ENCODE measurements at places on chromosomes 3 and 15. TPM values are rescaled to one million over a fixed set of nuclear protein-coding genes. Genes with fewer than 3 reads are reported as not detected.

ITPKA gene
- polyA plus RNA-seq: 40.7 TPM

ARGFX gene
- not detected for polyA plus RNA-seq

GRCh38 chr3:30810625-30811024, 83.8 kb downstream of the GADL1 start:
- DNase-seq: peak; percentile 3

PRTG gene
- polyA plus RNA-seq: 1.7 TPM

DNA sequence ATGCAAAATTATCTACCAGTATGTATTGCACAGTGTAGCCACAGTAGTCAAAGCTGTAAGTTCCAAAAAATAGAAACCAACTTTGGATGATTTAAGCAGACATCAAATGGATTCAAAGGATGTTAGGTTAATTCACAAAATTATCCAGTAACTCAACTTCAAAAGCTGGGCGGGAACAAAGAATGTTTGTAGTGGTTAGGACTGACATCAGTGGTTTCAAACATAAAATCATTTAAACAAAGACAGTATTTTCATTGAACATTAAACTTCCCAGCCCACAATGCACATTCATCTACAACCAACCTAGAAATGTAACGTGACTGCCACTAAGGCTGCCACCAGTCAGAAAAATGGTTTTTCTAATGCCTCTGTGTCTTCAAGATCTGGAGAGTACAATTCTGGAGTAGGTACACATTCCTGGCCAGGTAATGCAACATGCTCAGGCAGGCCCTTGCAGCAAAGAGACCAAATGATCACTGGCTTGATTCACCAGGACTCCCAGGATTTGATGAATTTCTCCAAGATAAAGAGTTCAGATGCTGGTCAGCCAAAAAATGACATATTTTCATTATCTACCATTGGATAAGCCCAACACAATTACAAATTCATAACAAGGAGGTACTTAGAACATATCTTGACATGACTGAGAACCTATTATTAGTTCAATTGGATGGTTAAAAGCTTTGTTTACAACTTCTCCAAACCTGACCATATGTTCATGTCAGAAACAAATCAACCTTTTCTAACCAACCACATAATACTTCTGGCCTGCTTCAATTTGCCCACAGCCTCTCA, 189.8 kb upstream of the CNTN4 start:
- DNase-seq: no peak

LSMEM2 gene
- polyA plus RNA-seq: 0.25 TPM

LIPC gene
- polyA plus RNA-seq: 0.25 TPM

GRCh38 chr3:98972155-98972554, 70.7 kb upstream of the DCBLD2 start:
- no peak for DNase-seq

DNA sequence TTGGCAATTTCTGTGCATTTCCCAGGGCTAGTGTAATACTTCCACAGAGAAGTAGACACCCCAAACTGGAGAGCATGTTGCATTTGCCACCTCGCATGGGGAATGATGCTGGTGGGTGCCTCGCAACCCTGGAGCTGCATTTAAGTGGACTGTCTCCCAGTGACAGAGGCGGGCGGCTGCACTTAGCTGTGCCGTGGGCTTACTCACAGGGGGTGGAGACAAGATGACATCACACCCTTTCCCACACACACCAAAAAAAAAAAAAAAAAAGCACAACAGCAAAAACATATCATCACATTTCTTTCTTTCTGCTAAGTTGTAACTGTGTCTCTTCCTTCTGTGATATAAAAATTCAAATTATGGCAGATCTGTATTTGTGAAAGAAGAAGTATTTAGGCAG, at the start of gene ABI3BP:
TSS of gene ABI3BP (minus strand) at position 113 of the 400 bp plus-strand sequence. CDS start at position 76, 37 bp downstream.
- DNase-seq: peak; percentile 69

- DNase-seq: no peak
Observed at GRCh38 chr3:7754653-7755441, 746.8 kb upstream of the LMCD1 start.

DNA sequence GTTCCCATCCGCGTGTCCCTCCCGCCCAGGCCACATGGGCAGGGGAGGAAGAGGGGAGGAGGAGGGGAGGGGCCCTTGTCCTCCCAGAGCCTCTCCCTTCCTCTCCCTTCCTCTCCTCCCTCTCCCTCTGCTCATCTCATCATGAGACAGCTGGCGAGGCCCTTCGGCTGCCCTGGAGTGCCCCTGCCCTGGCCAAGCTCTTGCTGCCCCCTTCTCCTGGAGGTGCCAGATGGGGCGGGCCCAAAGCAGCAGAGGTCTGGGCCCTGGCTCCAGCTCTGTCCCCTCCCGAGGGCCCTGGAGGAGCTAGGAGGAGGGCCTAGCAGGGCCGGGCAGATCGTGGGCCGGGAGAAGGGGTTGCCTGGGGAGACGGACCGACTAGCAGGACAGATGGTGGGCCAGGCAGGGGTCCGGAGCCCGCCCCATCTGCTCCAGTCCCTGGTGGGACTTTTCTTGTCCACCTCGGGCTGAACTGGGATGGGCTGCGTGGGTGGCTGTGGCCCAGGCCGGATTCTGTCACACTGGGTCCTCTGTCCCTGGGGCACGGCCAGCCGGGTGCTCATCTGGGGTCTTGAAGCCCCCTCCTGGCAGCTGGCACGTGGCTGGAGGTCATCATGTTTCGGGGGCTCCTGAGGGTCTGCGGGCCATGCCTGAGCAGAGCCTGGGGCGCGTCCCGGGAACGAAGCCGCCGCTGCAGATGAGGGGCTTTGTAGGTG, 183.4 kb downstream of the GOLGA6L6 start:
- no peak for DNase-seq

- DNase-seq: no peak
Observed at GRCh38 chr15:81968691-81969090, 77.1 kb downstream of the MEX3B start.

DNA sequence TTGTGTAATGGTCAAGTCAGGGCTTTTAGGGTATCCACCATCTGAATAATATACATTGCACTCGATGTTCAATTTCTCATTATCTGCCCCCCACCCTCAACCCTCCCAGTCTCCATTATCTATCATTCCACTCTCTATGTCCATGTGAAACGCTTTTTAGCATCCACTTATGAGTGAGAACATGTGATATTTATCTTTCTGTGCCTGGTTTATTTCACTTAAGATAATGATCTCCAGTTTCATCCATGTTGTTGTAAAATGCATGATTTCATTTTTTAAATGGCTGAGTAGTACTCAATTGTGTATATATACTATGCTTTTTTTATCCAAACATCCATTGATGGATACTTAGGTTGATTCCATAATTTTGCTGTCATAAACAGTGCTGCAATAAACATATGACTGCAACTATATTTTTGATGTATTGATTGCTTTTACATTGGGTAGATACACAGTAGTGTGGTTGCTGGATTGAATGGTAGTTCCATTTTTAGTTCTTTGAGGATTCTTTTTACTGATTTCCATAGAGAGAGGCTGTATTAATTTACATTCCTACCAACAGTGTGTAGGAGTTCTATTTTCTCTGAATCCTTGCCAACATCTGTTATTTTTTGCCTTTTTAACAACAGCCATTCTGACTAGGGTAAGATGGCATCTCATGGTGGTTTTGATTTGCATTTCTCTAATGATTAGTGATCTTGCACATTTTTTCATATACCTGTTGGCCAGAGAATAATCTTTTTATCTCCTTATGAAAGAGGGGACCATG, 332.9 kb upstream of the TGFBR2 start:
- DNase-seq: no peak

EEF1AKMT4 gene
- 5.3 TPM for polyA plus RNA-seq

ISLR2 gene
- polyA plus RNA-seq: 4.9 TPM

GRCh38 chr3:141356046-141356445, 12.3 kb upstream of the ZBTB38 start:
- DNase-seq: no peak

ST8SIA2 gene
- 2.2 TPM for polyA plus RNA-seq

- DNase-seq: no peak
Observed at GRCh38 chr3:58754074-58754473, 87.5 kb upstream of the FAM3D start.

- DNase-seq: no peak
Observed at GRCh38 chr15:45113380-45113990, 487 bp downstream of the DUOX2 start.

DNA sequence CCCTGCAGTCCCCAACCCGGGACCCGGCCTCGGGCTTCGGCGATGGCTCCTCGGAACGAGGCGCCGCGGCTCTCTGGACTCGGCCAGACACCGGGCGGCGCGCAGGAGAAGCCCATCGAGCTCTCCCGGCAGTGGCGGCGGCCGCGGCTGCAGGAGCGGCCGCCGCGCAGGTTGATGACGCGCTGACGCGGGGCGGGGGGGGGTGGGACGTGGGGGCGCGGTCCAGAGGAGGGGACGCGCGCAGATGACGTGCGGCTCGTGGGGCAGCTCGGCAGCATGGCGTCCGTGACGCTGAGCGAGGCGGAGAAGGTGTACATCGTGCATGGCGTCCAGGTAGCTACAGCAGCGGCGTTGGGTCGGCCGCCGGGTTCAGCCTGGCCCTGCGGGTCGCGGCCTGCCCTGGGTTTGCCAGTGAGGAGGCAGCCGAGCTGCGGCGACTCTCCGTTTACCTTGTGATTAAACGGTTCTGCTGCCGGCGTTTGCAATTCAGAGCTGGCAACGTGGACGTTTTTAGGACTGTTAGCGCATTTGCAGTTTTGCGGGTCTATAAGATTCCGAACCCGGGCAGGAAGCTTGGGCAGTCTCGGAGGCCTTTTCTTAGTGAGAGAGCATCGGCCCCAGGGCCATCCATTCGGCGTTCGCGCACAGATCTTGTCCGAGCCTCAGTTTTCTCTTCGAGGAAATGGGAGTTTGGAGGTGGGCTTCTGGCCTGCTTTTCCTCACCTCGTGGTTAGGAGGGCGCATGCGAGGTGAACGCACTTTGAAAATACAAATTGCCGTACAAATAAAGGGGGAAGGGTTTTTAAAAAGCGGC, at the start of the genes EXOSC7 and ZDHHC3:
TSS of gene EXOSC7 (plus strand) at position 243 of the 814 bp plus-strand sequence. CDS start at position 277, 34 bp downstream.
TSS of gene ZDHHC3 (minus strand) at position 173 of the 814 bp plus-strand sequence. CDS start 16,738 bp downstream, outside the sequence.
- peak; percentile 91 for DNase-seq

IGSF11 gene
- 1.9 TPM for polyA plus RNA-seq

- DNase-seq: peak; percentile 77
Observed at GRCh38 chr3:124818398-124819091, 68.6 kb downstream of the ITGB5 start.

DNA sequence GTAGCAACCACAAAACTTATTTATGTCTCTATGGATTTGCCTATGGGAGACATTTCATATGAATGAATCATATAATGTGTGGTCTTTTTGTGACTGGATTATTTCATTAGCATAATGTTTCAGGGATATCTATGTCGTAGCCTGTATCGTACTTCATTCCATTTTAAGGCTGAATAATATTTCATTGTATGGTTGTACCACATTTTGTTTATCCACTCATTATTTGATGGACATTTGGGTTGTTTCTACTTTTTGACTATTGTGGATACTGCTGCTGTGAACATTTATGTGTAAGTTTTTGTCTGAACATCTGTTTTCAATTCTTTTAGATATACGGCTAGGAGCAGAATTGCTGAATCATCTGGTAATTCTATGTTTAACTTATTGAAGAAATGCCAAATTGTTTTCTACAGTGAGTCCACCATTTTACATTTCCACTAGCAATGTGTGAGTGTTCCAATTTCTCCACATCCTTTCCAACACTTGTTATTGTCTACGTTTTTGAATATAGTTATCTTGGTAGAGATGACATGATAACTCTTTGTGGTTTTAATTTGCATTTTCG, 134.4 kb upstream of the DAZL start:
- no peak for DNase-seq

GRCh38 chr15:73870700-73871408, 2.5 kb upstream of the TBC1D21 start:
- peak; percentile 90 for DNase-seq

DNA sequence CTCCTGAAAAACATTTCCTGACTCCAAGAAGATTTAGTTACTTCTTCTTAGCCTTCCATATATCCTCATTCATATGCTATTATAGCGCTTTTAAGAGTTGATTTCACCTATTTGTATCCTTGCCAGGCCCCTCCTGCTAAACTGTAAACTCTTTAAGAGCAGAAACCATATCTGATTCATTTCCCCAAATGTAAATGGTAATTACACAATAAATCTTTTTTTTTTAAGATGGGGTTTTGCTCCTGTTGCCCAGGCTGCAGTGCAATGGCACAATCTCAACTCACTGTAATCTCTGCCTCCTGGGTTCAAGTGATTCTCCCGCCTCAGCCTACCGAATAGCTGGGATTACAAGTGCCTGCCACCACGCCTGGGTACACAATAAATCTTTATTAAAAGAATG, 4.5 kb downstream of the DLEC1 start:
- DNase-seq: no peak

- no peak for DNase-seq
Observed at GRCh38 chr3:68936856-68937255, 4.5 kb upstream of the TAFA4 start.

DNA sequence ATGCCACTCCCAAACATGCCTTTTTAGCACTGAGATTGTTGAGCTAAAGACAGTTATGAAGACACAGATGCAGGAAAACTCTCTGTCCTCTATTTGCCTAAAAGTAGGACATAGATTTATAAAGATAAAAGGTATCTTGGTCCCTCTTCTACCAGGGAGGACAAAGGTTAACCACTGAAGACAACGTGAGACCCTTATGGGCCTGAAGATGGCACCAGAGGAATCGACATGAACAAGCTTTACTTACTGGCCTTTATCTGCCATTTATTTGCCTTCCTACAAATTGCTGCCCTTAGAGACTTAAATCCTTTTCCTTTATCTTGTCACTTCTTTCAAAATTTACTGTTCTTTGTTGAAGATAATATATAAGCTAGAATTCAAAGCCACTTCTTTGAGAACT, 109.7 kb upstream of the FAM3D start:
- DNase-seq: no peak

PCSK6 gene
- 22.2 TPM for polyA plus RNA-seq

ERICH6 gene
- polyA plus RNA-seq: 0.09 TPM

GRCh38 chr3:3538451-3538850, 260.8 kb upstream of the LRRN1 start:
- no peak for DNase-seq

TXNRD3 gene
- 7.3 TPM for polyA plus RNA-seq

DNA sequence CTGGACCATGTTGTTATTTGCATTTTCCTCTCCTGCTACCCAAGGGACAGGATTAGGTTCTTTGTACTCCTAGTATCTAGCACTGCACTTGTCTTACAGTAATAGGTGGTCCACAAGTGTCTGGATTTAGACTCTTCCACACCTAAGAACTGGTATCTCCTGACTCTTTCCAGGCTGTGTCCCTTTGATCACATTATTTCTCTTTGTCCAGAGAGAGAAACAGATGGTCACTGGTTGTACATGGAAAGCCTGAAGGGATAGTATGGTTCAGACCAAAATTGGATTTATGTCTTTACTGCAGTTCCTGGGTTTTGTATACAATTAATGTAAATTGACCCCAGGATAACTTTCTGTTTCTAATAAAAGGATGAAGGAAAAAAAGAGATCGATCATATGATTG, 64.0 kb downstream of the PDE8A start:
- DNase-seq: no peak

GRCh38 chr3:129119365-129120100, 2.1 kb downstream of the RAB43 start:
- peak; percentile 85 for DNase-seq

SPINK8 gene
- not detected for polyA plus RNA-seq

EAF2 gene
- 6.0 TPM for polyA plus RNA-seq

GRCh38 chr3:77939726-77940125, 899.8 kb downstream of the ROBO2 start:
- no peak for DNase-seq

GRCh38 chr3:15360788-15361493, 28.6 kb upstream of the SH3BP5 start:
- no peak for DNase-seq

GRCh38 chr3:108389372-108389771, 93.0 kb downstream of the HHLA2 start:
- no peak for DNase-seq

GRCh38 chr3:10977892-10978510, 14.5 kb upstream of the SLC6A1 start:
- DNase-seq: no peak

Measured in large intestine (tissue), 12 donors.